ENCODE measurements at places on chromosomes 5 and 9. TPM values are rescaled to one million over a fixed set of nuclear protein-coding genes. Genes with fewer than 3 reads are reported as not detected.
A peak's percentile ranks its signal among the peaks of the same experiment; 100 is the strongest.

Gene IL3
- 10.8 TPM for total RNA-seq

Gene ZDHHC21
- 5.1 TPM for total RNA-seq

DNA sequence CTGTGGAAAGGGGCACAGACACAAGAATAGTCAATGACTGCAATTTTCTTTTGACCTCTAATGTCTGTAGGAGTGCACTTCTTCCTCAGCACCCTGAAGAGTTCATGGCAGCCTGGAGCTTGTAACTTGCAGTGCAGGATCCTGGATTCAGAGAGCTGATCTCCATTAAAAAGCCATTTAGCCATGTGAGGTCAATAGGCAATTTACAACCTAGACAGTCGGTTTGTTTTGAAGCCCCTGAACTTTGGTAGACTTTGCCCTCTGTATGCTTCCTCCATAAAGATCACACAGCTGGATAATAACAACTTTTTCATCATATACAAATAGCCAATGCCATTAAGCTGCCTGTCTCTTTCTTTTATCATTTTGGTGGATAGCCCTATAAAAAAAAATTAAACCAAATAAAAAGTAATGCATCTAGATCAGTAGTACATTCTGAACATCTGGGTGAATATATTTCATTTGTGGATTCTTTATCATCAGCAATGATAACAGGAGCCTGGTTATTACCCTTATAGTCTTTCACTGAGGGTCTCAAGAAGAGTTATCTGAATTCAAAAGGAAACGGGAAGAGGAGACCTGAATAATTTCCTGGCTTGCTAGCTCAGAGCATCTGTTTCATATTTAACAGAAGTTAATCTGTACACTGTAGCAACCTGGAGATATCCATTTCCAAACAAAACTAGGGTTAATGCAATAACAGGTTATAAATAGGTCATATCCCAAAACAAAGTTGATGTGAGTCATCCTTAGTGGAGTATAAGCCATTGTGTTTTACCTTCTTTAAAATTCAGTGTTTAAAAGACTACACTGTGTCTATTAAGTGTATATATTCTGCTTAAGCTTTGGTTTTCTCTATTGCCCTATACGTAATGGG is 193.8 kb upstream of the ACTBL2 start:
- H3K36me3 ChIP-seq = no peaks in the 10 kb centered on the region
- no peak for DNase-seq
- no peak overlapping the region for H3K27ac ChIP-seq
- peaks cover 4% of the 10 kb centered on the region for H3K27me3 ChIP-seq
- H3K4me3 ChIP-seq = no peak overlapping the region
- no peaks in the 10 kb centered on the region for H3K4me1 ChIP-seq

GRCh38 chr9:84998639-84999038 is 329.1 kb downstream of the NTRK2 start:
- no peak overlapping the region for H3K4me3 ChIP-seq
- H3K27ac ChIP-seq = no peak overlapping the region
- peaks cover 5% of the 10 kb centered on the region for H3K27me3 ChIP-seq
- H3K4me1 ChIP-seq = no peaks in the 10 kb centered on the region

GRCh38 chr5:11903121-11903613 is 1.1 kb downstream of the CTNND2 start:
- no peak for DNase-seq
- no peaks in the 10 kb centered on the region for H3K4me1 ChIP-seq
- H3K4me3 ChIP-seq = peak overlapping the region; percentile 15
- no peak overlapping the region for H3K27ac ChIP-seq
- H3K27me3 ChIP-seq = peaks cover 42% of the 10 kb centered on the region
- H3K36me3 ChIP-seq = peaks cover 2% of the 10 kb centered on the region

DNA sequence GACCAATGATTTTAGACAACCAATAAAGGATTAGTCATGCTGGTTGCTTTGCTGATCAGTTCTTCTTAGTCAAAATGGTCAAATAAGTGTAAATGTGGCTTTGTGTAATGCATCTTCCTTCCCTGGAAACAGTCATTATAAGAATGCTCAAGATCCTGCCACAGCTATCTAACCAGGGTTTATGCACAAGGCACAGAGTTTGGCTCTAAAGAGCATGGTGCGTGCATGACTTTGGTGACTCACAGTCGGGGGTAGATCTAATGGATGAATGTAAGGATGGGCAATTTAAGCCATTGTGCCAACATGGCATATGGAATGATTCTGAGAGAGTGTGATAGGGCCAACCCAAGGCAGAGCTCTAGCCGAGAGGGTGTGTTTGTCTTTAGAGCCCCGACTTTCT is 6.5 kb downstream of the LIX1 start:
- no peak overlapping the region for H3K27ac ChIP-seq
- no peak overlapping the region for H3K4me3 ChIP-seq
- peaks cover 2% of the 10 kb centered on the region for H3K27me3 ChIP-seq
- DNase-seq = peak; percentile 35
- peaks cover 5% of the 10 kb centered on the region for H3K4me1 ChIP-seq

DNA sequence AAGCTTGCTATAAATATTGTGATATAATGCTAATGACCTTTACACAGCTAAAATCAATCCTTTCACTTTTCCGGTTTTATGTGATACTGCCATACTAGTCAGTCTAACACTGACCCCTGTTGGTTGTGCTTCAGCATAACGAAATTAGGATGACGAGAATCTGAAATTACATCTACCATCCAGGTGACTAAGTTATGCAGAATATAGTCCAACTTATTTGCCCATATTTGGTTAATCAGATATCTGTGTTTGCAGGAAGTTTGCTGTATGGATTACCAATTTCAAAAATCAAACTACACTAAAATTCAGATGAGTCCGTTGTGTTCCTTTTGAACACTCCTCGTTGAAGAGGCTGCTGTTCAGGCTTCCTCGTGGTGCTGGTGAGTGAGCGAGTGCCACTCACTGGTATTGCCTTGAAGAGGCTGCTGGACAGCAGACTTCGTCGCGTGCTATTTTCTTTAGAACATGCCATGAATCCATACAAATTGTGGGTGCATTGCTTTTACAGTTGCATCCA is 32.5 kb downstream of the TENT4A start:
- H3K27ac ChIP-seq = no peak overlapping the region
- peaks cover 5% of the 10 kb centered on the region for H3K4me1 ChIP-seq
- no peak overlapping the region for H3K4me3 ChIP-seq
- no peak for DNase-seq
- peaks cover 55% of the 10 kb centered on the region for H3K36me3 ChIP-seq
- H3K27me3 ChIP-seq = no peaks in the 10 kb centered on the region

DNA sequence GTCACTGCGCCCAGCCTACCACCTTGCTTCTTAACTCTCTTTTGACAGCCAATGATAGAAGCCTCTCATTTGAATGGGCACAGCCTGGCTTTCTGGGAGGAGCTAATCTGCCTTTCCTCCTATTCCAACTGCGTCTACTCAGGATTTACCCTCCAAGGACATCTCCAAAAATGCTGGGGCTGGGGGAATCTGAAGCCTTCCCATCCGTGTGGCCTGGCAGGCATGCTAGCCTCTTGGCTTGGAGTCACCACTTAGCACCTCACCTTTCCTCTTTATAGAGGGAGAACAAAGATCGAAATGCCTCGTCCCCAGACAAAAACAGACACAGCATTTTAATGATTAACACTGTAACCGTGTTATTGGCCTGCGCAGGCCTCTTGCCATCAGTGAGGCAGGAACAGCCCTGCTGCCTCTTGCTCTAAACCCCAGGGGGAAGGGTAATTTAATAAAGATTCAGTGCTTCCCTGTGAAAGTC is 108.2 kb upstream of the KLF4 start:
- no peaks in the 10 kb centered on the region for H3K27me3 ChIP-seq
- H3K27ac ChIP-seq = no peak overlapping the region
- DNase-seq = no peak
- H3K4me1 ChIP-seq = no peaks in the 10 kb centered on the region
- H3K36me3 ChIP-seq = no peaks in the 10 kb centered on the region

DNA sequence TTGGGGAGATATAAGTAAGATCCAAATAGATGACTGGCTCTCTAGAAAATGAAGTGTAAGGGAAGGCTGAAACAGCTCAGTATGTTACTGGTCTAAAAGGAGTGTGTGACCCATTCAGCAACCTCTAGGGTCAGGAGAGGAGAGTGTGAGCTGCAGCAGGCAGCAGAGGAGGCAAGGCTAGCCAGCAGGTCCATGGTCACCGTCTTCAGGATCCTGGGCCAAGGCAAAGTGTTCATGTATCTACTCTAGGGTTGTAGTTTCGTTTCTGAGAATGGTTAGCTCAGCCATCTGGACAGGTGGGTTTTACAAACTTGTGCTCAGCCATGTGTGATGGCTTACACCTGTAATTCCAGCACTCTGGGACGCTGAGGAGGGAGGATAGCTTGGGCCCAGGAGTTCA is 13.7 kb downstream of the MYO10 start:
- no peak for DNase-seq
- H3K4me1 ChIP-seq = no peaks in the 10 kb centered on the region
- H3K4me3 ChIP-seq = no peak overlapping the region
- no peaks in the 10 kb centered on the region for H3K36me3 ChIP-seq

Gene CDH6
- not detected for total RNA-seq

DNA sequence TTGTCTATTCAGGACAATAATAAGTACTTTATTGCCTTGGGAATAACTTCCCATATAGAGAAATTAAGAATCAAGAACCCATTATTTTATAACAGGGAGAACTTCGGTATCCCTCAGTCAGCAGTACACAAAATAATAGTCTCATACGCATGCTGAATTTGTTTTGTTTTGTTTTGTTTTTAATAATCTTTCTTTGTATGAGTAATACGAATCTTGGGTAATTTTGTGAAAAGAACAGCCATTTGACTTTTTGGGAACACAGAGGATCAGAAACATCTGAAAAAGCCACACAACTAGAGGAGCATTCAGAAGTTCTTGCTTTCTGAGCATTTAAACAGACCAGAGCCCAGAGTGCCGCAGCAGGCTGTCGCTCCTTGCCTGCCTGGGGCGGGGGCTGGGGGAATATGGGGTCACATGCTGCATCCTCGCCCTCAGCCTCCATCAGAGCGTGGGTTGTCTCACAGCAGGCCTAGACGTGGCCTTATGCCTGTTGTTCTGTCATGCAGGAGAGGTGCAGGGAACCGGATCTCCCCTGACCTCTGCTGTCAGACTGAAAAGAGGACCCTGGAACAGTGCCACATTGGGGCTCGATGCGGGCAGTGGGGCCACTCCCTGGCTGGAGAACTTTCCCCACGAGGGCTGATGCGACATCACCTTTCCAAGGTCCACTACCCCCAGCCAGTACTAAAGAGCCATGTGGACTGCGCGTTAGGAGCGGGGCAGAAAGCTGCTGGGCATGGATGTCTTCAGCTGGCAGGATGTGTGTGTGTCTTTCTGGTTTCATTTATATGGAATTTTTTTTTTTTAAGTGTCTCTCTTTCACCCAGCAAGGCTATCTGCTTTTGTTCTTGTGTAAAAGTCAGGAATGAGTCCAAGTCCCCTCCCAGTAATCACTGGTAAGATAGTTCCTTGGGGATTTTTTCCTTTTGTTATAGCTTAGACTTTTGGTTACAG is 133.4 kb upstream of the OTULINL start:
- H3K4me3 ChIP-seq = no peak overlapping the region
- H3K27ac ChIP-seq = no peak overlapping the region
- no peaks in the 10 kb centered on the region for H3K27me3 ChIP-seq
- DNase-seq = no peak
- no peaks in the 10 kb centered on the region for H3K36me3 ChIP-seq

Data from activated CD4-positive, alpha-beta T cell treated with anti-CD3 and anti-CD28 coated beads for 36 hours (primary cell).